WERI-Rb-1 (cell line): ENCODE measurements at places on chromosomes 12 and 14.
A peak's percentile ranks its signal among the peaks of the same experiment; 100 is the strongest.

DNA sequence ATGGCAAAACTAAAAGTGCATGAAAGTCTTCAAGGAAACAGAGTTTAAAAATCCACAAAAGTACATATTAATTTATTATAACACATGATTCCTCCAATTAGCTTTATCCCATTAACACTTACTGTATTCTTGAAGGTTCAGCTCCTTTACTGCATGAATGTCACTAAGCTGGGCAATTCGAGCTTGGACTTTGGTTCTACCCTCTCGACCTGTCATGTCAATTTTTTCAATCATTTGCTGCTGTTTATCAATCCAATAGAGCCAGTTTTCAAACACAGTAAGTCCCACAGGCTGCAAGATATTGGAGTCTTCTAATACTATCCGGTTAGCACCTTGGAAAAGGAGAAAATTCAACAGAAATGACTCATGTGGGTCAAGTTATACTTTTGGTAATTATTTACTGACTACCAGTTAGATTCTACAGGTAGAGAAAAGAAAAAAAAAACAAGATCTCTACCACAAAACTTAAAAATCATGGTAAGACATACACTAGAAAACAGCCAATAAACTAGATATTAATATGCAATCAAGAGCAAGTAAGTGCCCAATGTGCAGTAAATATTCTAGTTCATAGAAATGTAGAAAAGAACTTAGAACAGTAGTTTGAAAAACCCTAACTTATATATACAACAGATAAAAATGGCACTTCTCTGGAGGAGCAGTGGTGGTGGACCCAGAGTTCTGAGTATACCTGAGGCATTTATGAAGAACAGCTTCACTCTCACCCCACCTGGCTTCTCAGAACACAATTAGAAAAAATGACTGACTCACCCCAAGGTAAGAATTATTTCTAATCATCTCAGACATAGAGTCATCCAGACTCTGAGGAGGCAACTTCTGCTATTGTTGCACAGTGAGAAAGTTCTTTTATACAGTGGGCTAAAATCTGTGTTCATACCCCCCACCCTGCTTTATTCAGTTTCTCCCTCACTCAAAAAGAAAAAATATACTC, 67.7 kb downstream of the BCL2L14 start:
- no peak for DNase-seq

- DNase-seq: no peak
Observed at GRCh38 chr12:51328587-51328986, 4.6 kb upstream of the BIN2 start.

- no peak for DNase-seq
Observed at GRCh38 chr14:90624732-90625400, 191.4 kb downstream of the TTC7B start.

GRCh38 chr12:121804417-121805111, 755 bp downstream of the SETD1B start:
- DNase-seq: no peak

- DNase-seq: no peak
Observed at GRCh38 chr12:57223191-57224165, 6.0 kb upstream of the SHMT2 start.

DNA sequence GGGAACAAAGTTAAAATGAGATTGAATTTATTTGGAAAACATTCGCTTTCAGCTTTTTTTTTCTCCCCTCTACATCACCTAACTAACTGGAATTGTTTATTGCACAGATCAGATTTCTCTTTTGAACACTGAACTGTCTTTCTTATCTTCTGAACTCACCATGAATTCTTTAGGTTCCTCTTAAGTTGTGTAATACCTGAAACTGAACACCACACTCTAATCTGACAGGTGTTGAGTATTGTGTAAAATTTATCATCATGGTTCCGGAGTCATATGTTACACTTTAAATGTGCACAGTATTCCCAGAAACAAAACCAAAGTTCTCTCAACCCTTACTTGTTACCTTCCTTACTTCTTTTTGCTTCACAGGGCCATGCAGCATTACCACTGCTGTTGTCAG, 66.8 kb downstream of the TGFB3 start:
- no peak for DNase-seq

GRCh38 chr14:39085933-39086332, 17.1 kb downstream of the SEC23A start:
- DNase-seq: no peak

DNA sequence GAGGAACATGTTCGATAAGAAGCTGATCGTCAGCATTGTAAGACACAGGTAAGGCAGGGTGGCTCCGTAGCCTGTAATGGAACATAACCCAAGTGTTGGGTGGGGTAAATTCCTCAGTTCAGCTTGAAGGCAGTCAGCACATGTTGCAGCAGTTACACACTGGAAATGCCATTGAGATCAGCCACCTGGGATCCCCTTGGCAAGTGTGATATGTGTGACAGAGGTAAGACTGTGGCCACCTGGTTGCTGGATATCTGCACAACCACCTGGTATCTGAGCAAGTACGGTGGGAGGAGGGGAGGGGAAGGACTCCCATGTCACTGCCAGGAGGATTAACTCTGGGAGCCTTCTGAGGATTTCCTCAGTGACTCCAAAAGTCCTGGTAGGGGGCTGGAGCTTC, 158.0 kb upstream of the CAND1 start:
- peak; percentile 89 for DNase-seq

- no peak for DNase-seq
Observed at GRCh38 chr12:3973269-3973884, 100.2 kb upstream of the PARP11 start.

DNA sequence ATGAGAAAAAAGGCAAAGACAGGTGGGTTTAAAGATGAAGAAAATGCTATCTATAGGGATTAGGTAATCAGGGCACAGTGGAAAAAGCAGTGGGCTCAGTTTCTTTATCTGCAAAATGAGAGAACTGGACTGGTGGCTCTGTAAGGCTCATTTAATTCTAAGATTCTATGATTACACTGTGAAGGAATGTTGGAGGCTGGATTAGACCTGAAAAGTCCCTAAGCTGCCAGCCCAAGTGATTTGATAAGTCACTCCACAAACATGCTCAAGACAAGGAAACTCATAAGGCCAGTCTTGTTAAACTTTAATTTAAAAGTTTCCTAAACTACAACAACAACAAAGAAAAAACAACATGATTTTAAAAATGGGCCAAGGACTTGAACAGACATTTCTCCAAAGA, 75.1 kb downstream of the DCAF5 start:
- DNase-seq: no peak

DNA sequence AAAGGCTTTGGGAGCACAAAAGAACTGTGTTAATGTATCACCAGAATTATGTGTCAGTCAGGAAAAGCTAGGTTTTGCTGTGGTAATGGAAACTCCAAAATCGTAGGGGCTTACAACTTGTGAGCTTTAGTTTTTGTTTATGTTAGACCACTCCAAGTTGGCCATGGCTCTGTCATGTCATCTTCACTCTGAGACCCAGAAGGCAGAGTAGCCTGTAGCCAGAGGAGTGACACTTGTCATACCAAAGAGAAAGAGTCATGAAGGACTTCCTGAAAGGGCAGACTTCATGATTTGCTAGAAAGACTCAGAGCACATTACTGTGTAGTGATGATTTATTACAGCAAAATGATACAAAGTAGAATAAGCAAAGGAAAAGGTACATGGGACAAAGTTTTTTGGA, 133.6 kb upstream of the SSTR1 start:
- DNase-seq: no peak

DNA sequence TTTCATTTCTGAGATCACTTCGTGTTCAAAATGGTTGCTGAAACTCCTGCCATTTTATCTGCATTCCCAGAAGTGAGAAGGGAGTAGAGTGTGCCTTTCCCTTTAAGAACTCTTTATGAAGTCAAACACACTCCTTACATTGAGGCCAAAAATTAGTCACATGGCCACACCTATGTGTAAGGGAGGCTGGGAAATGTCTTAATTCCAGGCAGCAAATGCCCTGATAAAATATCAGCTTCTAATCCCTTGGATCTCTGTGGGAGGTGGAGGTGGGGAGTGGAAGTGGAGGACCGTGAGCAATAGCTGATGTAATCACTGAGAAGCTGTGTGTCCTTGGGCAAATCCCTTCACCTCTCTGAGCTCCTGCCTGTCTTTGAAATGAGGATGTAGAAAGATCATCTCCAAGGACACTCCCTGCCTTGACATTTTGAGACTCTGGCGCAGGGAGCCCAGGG, 22.7 kb upstream of the ANKRD9 start:
- DNase-seq: no peak

GRCh38 chr12:124648710-124649384, 81.4 kb upstream of the NCOR2 start:
- no peak for DNase-seq

DNA sequence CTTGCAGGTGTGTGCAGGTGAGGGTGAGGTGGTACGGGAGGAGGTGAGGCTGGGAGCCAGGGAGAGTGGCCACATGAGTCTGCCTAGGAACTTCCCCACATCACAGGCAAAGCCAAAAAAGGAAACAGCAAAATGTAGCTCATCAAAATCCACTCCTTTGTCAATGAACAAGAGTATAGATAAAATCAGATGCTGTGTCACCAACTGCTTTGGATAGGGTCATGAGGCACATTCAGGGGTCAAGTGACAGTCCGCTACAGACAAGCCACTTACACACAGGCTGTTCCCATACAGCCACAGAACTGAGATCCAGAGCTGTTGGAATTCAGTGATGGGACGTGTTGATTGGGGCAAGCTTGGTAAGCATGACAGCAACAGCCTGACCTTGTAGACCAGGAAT, 100.3 kb upstream of the NOS1 start:
- DNase-seq: no peak

- no peak for DNase-seq
Observed at GRCh38 chr14:72476657-72477499, 417.0 kb downstream of the DPF3 start.

DNA sequence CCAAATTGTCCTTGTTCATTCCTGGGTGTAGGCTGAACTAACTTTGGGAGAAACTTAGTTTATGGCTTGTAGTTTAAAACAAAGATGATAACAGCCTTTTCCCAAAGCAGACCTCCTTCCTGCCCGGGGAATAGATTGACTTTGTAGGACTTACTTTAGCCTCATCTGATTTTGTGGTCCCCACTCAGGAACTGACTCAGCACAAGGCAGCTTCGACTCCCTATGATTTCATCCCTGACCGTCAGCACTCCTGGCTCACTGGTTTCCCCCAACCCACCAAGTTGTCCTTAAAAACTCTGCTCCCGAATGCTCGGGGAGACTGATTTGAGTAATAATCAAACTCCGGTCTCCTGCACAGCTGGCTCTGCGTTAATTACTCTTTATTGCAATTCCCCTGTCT, 40.1 kb upstream of the DDHD1 start:
- no peak for DNase-seq

- DNase-seq: no peak
Observed at GRCh38 chr14:52189325-52189724, 78.2 kb upstream of the PTGDR start.

DNA sequence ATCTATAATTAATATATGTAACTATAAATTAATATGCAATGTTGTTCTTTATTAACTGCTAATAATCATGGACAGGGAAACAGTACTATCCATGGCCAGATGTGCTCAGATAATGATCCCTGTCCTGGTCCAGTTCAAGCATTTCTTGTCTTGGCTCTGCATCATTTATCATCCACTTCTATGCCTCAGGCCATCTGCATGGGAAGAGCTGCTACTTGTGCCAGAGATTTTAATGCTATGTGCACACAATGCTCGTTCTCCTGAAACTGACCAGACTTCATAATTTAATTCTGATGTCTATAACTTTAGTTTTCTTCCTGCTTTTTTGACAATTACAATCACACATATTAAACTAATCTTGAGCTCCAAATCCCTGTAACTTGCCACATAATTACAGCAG, 11.2 kb upstream of the TMX1 start:
- no peak for DNase-seq

DNA sequence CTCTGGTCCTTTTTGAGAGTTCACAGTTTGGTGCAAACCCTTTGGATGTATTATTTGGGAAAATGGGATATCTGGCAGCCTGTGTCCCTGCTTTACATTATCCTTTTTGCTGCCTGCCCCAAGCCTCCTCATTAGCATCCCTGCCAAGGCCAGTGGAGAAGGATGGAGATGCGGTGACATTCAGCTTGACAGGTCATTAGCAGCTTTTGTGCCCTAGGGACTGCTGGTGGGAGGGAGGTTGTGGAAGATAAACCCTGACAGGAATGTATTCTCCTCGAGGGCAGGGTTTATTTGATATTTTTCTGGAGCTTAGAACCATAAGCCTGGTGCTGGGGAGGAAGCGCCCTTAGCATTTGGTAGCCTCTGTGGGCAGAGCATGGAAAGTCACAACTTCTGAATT, 49.3 kb downstream of the PTPN11 start:
- no peak for DNase-seq

DNA sequence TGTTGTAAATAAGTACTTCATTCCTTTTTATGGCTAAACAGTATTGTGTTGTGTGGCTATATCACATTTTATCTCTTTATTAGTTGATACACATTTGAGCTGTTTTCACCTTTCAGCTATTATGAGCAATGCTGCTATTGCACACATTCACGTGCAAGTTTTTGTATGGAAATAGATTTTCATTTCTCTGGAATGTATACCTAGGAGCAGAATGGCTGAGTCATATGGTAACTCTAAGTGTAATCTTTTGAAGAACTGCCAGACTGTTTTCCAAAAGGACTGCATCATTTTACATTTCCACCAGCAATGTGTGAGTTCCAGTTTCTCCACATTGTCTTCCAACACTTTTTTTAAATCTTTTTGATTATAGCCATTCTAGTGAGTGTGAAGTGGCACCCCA, 134.0 kb downstream of the SRGAP1 start:
- no peak for DNase-seq

- DNase-seq: peak; percentile 76
Observed at GRCh38 chr14:22653012-22653621, 9.0 kb upstream of the OR6J1 start.

DNA sequence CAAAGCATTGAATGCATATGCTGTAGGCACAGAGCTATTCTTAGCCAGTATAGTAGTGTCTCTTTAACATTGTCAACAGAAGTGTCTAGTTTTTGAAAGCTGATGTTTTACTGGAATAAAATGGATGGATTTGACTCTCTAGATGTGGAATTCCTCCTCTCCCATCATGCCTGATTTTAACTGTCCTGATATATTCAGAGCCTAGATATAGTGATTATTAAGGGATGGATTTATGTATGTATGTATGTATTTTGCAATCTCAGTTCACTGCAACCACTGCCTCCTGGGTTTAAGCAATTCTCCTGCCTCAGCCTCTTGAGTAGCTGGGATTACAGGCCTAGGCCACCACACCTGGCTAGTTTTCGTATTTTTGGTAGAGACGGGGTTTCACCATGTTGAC, 144.8 kb upstream of the NAV3 start:
- DNase-seq: no peak

GRCh38 chr14:98120831-98121464, 1151.0 kb downstream of the BCL11B start:
- no peak for DNase-seq

- no peak for DNase-seq
Observed at GRCh38 chr12:9888665-9889273, 7.5 kb downstream of the KLRF2 start.

DNA sequence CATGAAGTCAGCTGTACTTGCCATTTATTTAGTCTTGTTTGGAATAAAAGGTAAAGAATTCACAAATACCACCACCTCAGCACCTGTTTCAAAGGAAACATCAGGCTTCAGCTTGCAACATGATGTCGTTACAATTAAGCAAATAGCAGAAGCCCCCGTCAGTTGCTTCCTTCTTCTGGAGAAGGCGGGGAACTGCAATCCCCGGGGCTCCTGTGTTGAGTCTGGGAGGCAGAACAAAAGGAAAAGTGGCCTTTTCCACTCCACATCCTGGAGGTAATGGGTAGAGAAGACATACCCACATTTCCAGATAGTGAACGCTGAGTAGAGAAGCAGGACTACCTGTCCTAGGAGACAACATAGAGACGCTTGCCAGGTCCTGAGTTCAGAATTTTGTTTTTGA, 92.8 kb downstream of the DNAH10 start:
- no peak for DNase-seq

- DNase-seq: no peak
Observed at GRCh38 chr12:106892075-106892474, 63.6 kb upstream of the TMEM263 start.
